8988T (cell line): ENCODE measurements at places on chromosomes 6 and 20.

DNA sequence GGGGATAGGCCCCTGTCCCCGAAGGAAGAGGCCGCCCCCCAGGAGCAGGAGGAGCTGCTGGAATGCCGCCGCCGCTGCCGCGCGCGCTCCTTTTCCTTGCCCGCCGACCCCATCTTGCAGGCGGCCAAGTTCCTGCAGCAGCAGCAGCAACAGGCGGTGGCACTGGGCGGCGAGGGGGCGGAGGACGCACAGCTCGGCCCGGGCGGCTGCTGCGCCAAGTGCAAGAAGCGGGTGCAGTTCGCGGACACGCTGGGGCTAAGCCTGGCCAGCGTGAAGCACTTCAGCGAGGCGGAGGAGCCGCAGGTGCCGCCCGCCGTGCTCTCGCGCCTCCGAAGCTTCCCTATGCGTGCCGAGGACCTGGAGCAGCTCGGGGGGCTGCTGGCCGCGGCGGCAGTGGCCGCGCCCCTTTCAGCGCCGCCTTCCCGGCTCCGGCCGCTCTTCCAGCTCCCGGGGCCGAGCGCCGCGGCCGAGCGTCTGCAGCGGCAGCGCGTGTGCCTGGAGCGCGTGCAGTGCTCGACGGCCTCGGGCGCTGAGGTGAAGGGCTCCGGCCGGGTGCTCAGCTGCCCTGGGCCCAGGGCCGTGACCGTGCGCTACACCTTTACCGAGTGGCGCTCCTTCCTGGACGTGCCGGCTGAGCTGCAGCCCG lies 630 bp downstream of the PPP1R3G start:
- DNase-seq, result peak; percentile 54

DNA sequence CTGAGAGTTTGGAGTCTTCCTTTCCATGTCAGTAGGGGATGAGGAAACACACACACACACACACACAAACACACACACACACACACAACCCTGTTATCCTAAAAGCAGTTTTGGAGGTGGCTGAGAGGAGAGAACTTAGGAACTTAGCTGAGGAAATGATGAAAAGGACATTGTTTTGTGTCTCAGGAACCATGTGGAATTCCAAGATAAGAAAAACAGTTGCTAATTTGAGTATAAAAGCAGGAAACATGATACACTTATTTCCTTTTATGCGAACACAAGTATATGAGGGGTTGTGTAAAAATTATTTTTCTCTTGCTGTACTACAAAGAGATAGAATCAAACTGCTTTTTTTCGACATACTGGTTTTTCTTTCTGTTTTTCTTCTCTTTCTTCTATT lies at the start of gene MYCT1:
Gene MYCT1, plus strand, starts transcription at position 264 of the 400 bp plus-strand sequence. Its CDS starts 6 bp downstream, at position 270.
- DNase-seq, result no peak

GRCh38 chr20:22062874-22063273 lies 357.4 kb downstream of the PAX1 start:
- DNase-seq, result no peak

DNA sequence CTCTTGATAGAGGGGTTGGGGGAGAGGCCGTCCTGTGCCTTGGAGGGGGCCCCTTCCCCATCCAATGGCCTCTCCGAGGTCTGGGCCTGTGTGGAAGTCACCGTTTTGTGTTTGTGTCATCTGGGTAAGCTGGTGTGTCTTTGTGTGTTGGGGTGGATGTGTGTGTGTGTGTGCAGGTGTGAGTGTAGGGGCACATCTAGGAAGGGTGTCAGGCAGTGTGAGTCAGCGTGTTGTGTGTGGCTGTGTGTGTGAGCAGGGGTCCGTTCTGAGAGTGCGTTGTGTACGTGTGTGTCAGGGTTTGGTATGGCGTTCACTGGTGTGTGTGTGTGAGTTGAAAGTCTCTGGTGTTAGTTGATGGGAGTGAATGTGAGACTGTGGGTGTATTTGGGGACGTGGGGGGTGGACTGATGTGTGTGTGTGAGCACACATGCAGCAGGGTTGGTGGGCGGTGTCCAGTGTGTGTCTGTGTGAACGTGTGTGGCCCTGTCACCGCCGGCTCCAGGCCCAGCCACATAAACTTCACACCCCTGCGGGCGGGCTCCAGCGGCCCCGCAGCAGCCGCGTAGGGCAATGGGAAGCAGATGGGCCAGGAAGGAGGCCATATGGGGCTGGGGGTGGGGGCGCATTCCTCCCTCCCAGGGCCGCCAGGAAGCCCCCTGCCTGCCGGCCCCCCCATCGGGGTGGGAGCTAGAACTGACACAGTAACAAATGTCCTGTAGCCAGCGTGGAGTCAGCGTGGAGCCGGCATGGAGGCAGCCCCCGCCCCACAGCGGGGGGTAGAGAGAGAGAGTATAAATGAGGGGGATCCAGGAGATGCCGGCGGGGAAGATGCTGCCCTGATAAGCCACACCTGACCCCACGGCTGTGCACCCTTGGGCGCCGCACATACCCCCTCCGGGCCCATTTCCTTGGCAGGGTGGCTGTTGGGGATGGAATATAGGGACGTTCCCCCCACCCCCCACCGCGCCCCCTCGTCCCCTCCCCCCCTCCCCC lies 32.1 kb downstream of the SNAI1 start:
- no peak for DNase-seq

GRCh38 chr20:62409931-62410745 lies 3.1 kb upstream of the CABLES2 start:
- peak; percentile 96 for DNase-seq

- no peak for DNase-seq
Observed at GRCh38 chr6:105759946-105760345, 326.2 kb upstream of the PRDM1 start.

DNA sequence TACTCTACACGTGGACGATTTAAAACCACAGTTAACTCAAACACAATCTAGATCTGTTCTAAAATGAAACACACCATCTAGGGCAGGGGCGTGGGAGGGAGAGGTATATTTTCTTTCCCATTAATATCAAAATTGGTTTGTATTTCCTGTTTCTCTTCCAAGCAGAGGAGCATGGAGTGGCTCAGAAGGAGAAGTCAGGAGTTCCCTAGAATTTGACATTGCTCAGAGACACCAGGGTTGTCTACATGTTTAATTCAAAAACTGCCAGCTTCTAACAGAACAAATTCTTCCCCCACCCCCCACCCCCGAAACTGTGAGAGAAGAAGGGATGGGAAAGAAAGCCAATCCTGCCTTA lies 2.3 kb downstream of the PREX1 start:
- DNase-seq, result no peak

- no peak for DNase-seq
Observed at GRCh38 chr6:102216232-102216631, 822.7 kb downstream of the GRIK2 start.
